Activated CD4-positive, alpha-beta T cell treated with anti-CD3 and anti-CD28 coated beads, Interleukin-2, amount 10 ng/mL, durations not matched to agents 7 days and 5 days (primary cell): ENCODE measurements at places on chromosomes 5 and 9.

DNA sequence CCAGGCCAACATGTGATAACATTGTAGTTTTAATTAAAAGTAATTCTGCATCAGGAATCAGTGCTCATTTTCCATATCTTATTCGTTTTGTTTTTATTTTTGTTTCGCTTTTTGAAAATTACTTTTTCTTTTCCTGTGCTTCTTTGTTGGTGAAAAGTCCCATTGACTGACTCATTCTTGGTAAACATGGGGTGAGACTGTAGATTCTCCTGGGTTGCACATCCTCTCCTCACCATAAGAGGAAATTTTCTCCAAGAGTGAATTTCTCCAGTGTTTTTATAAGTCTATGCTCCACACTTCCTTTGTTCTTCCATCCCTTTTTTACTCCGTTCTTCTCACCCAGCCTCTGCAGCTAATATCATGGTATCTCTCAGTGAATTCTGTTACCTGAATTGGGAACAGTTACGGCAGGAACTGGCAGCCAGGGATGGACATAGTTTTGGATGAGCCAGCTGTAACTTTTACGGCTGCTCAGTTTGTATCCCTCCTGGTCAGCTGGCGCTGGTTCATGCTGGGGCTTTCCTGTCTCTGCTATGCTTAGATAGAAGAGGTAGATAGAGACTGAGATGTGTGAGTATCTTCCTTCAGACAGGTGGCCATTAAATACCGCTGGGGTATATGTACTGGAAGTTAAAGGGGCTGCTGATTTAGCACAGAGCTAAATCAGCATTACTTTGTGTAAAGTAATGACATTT is 80.0 kb downstream of the MAN2A1 start:
- DNase-seq = no peak

DNA sequence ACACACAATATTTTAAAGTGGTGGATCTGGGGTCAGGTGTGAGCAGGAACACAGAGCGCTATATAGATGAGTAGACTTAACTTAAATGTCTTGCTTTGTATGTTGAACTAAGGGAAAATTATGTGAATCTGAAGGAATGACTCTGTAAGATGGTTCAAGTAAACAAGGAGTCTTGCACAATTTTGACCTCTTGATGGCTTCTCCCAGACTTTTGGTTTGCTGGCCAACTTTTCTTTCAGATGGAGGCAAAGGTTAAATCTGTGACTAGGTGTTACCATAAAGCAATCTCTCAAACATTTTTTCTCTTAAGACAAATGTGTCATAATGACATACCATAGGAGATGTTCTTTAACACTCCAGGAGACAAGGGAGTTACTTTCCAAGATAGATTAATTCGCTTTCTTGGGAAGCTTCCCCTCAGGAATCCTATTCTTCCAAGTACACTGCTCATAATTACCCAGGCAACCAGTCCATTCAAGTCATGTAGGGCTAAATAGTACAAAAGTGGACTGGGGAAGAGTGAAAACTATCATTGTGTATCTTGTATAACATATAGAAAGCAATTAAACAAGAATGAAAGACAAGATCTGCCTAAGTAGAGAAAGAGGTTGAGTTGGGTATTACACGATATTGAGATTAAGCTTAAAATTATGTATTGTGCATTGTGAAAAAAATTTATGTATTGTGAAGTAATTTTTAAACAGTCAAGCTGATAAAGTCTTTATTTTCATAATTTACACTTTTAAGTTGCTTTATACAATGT is 60.3 kb upstream of the SLC27A6 start:
- DNase-seq = no peak

- no peak for DNase-seq
These were observed 55.7 kb upstream of the COL15A1 start for GRCh38 chr9:98887918-98888510.

DNA sequence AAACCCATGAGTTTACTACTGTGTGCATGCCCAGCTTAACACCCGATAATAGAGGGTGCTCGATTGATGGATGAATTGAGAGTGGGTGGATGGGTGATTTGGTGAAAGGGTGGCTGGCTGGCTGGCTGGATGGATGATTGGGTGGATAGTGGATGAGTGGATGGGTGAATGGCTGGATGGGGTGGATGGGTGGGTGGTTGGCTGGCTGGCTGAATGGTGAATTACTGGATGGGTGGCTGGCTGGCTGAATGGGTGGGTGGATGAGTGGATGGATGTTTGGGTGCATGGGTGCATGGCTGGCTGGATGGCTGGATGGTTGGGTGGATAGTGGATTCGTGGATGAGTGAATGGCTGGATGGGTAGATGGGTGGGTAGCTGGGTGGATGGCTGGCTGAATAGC is 201.1 kb downstream of the IRX1 start:
- DNase-seq = no peak

DNA sequence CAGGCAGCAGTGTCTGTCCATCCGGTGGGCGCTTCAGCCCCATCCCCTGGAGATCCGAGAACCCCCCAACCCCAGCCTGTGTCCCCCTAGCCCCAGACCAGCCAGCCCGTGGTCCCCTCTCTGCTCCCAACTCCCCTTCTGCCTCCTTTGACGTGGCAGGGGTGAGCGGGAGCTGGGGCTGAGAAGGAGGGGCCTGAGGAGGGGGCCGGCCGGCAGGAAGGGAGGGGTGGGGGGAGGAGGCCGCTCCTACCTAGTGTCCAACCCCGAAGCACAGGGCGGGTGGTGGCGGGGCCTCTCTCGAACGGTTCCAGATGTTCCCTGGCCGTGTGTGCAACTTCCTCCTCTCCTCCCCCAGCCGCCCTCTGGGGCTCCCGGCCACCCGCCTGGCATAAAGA is 31.0 kb downstream of the GOLGA2 start:
- no peak for DNase-seq

DNA sequence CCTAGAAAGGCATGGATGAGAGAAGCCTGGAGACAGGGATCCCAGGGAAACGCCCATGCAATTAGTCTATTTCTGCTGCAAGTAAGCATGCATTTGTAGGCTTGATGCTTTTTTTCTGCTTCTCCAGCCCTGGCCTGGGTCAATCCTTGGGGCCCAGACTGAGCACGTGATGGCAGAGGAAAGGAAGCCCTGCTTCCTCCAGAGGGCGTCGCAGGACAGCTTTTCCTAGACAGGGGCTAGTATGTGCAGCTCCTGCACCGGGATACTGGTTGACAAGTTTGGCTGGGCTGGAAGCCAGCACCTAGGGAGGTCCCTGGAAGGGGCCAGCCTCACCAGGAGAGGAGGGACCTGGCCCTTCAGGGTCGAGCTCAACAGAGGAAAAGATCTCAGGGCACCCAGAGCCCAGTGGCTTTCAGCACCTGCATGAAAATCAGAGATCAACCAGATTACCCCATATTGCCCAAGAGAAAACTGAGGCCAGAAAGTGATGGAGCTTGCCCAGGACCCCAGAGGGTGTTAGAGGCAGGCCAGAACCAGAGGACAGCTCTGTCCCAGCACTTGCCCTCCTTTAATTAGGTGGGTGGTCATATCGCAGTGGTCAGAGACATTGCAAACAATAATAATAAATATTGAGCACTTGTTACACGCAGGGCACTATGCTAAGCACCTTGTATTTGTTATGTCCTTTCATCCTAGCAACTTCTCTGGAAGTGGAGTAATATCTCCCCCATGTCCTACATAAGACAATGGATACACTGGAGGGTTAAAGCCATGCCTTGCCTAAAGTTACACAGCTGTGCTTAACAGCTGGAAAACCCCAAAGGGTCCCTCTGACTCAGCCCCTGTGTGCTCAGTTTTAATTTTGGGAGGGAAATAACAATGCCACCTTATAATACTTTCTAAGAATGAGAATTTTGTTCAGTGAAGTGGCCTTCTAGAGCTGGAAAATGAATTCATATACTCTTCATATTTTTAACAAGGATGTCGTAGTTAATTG is 67.1 kb downstream of the KLF4 start:
- DNase-seq = peak; percentile 29
